Activated T-cell treated with anti-CD3 and anti-CD28 coated beads, Interleukin-2, amount 50 U/mL, for 72 hours (primary cell): ENCODE measurements at places on chromosomes 1 and 21. TPM values are rescaled to one million over a fixed set of nuclear protein-coding genes. Genes with fewer than 3 reads are reported as not detected.

DNA sequence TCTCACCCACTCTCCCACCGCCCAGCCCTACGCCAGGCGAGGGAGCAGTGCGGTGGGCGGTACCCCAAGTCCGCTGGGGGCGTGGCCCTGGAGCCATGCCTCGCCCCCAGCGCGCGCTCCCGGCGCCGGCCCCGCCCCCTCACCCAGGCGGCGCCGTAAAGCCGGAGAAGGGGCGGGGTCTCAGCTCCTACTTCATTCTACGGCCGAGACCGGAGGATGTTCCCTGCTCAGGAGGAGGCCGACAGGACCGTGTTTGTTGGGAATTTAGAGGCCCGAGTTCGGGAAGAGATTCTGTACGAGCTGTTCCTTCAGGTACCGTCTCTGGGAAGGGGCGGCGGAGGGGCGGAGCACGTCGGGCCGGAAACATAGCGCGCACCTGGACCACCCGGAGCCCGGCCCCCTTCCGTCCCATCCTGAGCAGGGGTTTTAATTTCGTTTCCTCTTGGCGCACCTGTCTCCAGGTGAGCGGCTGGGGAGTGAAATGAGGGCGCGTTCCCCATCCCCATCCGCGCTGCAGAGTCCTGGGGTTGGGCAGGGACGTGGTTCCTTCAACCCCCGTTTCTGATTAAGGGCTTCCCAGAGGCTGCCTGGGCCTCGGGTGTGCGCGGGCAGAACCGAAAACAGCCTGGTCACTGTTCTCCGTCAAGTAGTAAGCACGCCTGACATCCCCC, at the start of gene RBM11:
RBM11 (plus strand) TSS at position 187 of the 671 bp plus-strand sequence; CDS start at position 217, 30 bp downstream.
- DNase-seq = peak; percentile 87

HPCAL4 gene
- total RNA-seq = 0.35 TPM

MROH7 gene
- 0.39 TPM for total RNA-seq

- DNase-seq = no peak
Measured at GRCh38 chr1:97159342-97159741, 437.8 kb downstream of the PTBP2 start.

CADM3 gene
- not detected for total RNA-seq

GRCh38 chr21:38494251-38494642, 4.0 kb downstream of the ERG start:
- DNase-seq = no peak

- DNase-seq = no peak
Measured at GRCh38 chr1:8533124-8533523, 215.2 kb downstream of the SLC45A1 start.

GRCh38 chr1:109802136-109802900, 38.6 kb upstream of the EPS8L3 start:
- DNase-seq = peak; percentile 75

SPATA45 gene
- not detected for total RNA-seq

SPRR1A gene
- not detected for total RNA-seq

- DNase-seq = no peak
Measured at GRCh38 chr1:115718011-115718754, 50.3 kb downstream of the CASQ2 start.

DNA sequence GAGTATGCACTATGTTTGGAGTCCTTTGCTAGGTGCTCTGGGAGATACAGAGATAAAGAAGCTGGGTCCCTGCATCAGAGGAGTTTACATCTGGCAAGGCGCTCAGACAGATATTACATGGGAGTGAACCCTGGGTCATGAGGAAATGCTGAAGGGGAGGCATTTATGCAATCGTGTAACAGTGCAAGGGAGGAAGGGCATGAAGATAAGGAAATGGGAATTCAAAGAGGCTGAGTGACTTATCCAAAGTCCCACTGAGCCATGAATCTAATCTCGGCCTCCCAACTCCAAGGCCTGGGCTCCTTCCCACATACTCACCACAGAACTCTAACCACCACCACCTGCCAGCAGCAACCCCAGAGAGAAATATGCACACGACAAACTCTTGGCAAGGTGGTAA, 51.6 kb downstream of the FAM163A start:
- no peak for DNase-seq

GRCh38 chr21:31201144-31201543, 142.9 kb downstream of the TIAM1 start:
- DNase-seq = no peak

SLC2A5 gene
- total RNA-seq = not detected

DNA sequence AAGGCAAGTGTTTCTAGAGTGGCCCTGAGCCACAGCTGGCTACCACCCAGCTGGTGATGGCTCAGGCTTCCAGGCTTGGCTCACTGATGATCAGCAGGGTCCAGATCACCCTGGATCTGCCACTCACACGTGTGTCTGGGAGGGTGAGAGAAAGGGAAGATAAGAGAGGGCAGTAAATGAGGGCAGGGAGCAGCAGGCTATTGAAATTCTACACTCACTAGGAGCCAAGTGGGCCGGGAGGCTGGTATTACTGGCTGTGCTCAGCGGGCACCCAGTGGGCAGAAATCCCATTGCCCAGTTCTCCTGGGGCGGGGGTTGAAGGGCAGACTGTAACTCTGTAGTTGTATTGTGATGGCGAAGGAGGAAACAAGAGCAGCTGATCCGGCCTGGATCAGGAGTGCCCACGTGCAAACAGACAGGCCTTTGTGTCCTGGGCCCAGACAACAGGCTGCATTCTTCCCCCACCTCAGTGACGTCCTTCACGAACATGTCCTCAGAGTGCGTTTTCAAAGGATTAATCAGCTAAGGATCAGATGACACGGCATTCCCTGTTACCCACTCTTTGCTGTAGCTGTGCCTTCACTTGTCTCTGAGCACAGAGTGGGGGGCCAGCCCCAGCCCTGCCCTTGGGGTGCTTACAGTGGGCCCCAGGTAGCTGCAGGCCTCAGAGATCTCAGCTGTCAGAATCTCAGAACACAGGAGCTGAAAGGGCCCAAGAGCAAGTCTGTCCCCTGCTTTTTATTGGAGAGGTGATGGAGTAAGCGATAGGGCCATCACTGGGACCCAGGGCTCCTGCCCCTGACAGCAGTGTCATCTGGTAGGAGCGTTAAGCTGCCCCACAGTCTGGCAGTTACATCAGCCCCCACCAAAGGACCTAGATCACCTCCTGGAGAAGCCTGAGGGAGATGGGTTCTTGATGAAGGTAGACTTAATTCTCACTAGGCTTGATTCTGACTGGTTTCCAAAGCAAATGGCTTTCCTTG, 60.5 kb downstream of the ATP1A1 start:
- DNase-seq = no peak

DNA sequence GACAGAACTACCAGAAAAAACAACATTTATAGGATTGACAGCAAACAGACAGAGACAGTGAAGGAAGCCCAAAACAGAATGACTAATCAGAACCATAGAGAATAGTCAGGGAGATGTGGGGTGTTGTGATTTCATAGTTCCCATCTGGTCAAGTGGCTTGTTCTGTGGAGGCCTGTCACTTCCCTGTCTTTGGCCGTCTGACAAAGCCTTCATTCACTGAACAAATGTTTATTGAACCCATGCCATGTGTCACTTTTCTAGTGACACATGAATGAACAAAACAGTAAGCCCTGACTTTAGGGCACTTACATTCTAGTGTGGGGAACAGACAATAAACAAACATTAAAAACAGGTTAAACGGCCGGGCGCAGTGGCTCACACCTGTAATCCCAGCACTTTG, 3.2 kb upstream of the SRRM1 start:
- no peak for DNase-seq

DNA sequence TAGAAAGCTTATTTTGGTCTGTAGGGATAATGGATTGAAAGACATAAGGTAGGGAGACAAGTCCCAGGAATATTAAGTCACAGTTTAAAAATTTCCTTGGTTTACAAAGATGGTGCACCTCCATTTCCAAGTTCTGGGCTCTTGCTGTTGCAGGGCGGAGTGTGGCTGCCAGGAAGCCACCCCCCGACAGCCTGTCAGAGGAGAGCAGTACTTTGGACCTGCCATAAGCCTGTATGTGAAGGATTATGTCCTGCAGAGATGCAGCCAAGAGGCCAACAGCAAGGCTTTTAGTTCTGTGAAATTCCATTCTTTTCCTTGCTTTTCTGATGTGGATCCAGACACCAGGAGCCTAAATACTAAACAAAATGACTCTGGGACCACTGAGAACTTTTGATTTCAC, 31.9 kb upstream of the GTF2B start:
- no peak for DNase-seq

DNA sequence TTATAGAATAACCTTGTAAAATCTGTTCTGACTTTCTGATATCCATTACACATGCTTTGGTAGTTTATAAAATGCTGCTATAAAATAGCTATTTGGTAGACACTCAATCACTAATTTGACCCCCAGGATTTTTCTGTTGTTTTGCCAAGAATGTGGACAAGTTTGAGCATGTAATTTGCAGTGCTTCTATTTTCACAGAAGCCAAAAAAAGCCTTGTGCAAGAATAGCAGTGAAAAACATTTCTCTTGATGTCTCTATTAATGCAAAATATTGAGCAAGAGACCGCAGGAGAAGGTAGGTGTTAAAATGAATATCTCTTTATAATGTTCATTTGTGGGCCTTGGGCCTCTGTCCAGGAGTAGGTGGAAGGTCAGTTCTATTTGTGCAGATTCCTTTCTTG, 22.5 kb downstream of the MAP3K7CL start:
- DNase-seq = no peak

TENT5C gene
- total RNA-seq = 36.3 TPM

FCRL5 gene
- 0.09 TPM for total RNA-seq

TMEM69 gene
- 28.3 TPM for total RNA-seq

CREG1 gene
- 7.4 TPM for total RNA-seq

DNA sequence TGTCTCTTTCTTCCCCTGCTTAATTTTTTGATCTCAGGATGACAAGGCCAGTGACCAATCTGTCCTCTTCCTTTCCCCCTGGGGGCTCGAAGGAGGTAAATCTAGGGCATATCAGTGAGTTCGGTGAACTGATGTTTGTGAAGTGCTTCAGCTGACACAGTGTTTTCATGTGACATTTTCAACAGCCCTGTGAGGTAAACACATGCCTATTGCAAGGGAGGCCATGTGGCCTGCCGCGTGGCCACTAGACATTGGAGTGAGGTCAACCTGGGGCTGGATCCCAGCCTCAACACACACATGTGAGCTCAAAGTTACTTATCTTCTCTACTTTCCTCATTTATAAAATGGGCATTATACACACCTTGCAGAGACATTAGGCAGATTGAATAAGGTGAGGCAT, 126.3 kb downstream of the PLPP3 start:
- DNase-seq = no peak

GRCh38 chr1:245469734-245470133, 314.9 kb downstream of the KIF26B start:
- no peak for DNase-seq

BATF3 gene
- 400 TPM for total RNA-seq

DNA sequence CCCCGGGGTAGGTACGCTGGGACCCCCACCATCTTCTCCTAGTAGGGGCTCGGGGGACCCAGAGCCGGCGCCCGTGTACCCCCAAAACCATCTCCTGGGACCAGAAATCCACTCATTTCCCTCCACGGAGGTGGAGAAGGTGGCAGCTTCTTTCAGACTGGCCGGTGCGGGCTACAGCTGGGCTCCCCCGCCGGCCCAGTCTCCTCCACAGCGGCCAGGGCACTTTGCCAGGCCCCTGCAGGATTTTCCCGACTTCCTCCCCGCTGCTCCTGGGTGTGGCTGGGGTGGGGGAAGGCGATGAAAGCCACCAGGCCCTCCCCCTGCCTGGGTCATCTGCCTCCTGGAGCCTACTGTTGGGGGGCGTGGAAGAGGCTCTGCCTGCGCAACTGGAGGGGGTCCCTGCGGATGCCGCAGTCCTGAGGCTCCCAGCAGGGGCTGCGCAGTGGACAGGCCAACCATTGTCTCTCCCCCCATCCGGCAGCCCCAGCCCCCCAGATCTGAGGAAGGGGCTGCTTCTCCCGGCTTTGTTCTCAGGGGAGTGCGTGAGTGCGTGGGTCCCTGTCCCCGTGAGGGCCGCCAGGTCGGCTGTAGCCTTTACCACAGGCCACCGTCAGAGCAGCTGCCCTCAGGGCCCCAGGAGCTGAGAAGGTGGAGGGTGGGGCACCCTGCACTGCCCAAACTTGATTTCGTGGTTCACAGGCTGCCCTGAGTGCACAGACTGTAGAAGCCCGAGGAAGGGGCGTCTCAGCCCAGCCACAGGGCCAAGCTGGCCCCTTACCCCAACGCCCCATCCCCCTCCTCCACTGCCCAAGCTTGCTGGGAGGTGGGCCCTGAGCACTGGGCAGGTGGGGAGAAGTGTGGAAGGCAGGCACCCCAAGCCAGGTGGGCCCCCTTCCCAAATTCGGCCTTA, 1.3 kb downstream of the AGRN start:
- no peak for DNase-seq

- DNase-seq = no peak
Measured at GRCh38 chr1:95512925-95513324, 278.9 kb downstream of the RWDD3 start.

RGS7 gene
- total RNA-seq = not detected

- DNase-seq = peak; percentile 44
Measured at GRCh38 chr21:17491716-17492414, 21.0 kb upstream of the CXADR start.

CFHR3 gene
- total RNA-seq = not detected

OVAAL gene
- not detected for total RNA-seq

KLHDC9 gene
- total RNA-seq = 7.1 TPM

DNA sequence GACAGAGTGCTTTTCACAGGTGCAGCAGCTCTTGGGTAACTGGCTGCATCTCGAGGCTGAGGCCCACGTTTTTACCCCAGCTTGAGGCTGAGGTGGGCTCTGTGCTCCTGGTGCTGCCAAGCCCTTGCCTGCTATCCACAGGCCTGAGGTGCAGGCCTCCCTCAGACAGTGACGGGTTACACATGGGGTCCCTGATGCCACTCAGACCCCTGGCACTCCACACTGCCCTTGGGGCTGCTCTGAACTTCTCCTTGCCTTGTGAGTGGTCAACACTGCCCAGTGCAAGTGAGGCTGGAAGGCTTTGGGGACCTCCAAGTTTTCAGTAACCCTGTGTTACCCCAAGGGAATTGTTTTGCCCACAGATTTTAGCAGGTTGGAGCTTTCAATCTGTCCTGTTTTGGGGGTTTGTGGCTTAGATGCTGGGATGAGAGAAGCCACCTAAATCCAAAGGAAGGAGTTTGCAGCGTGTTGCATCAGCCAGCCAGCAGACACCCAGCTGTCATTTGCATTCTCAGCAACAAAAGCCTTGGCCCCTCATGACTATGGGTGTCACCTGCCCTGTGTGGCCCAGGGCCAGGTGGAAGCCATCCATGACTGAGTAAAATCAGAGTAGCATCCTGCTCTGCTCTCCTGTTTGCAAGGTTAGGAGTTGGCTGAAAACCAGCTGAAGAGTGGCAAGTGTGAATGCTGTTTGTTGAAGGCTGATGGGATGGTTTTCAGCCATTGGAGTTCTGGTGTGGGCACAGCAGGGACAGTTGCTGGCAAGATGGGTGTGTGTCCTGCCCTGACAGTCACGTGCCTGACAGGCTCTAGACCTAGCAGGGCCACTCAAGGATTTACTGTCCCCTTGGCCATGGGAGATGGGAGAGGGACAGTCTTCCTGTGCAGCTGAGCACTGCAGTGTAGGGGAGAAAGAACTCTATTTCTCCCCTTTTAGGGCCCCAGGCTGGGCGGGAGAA, 3.2 kb downstream of the RNF187 start:
- DNase-seq = peak; percentile 69

DNA sequence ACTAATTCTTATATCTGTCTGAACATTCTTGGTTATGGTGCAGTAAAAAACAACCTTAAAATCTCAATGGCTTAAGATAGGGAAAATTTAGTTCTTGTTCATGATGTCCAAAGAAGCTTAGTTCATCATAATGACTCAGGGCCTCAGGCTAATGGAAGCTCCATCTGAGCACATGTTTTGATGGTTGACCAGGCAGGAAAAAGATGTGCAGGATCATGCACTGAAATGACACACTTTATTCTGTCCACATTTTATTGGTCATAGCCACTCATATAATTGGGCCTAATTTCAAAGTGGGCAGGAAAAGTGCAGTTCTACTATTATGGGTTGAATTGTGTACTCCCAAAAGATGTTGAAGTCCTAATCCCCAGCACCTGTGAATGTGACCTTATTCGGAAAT, 198.2 kb downstream of the CENPF start:
- DNase-seq = no peak
